Activated CD4-positive, alpha-beta T cell treated with anti-CD3 and anti-CD28 coated beads for 48 hours (primary cell): ENCODE measurements at places on chromosomes 1 and 21.

DNA sequence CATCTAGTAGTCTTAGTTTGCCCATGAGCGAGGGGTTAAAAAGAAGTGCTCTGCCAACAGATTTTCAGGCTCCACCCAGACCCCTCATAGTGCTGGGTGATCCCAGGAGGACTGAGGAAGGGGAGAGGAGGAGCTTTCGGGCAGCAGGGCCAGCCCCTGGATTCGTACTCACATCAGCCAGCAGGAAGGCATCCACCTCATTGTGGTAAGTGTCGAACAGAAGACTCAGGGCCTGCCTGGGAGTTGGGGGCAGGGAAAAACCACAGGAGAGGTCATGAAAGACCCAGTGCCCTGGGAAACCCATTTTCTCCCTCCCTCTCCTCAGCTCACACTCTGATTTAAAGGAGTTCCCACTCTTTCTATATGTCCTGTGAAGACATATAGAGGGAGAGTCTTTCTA, 34.9 kb downstream of the PIK3C2B start:
- no peak for DNase-seq

- DNase-seq = no peak
Observed at GRCh38 chr1:247367786-247368422, 36.2 kb upstream of the ZNF496 start.

GRCh38 chr1:36937371-36937770, 96.9 kb downstream of the GRIK3 start:
- DNase-seq = no peak

GRCh38 chr1:51329443-51330325, 678 bp downstream of the TTC39A start:
- no peak for DNase-seq

GRCh38 chr1:47481936-47482335, 44.1 kb downstream of the FOXD2 start:
- DNase-seq = no peak
